ENCODE measurements at places on chromosomes 5 and 9.

DNA sequence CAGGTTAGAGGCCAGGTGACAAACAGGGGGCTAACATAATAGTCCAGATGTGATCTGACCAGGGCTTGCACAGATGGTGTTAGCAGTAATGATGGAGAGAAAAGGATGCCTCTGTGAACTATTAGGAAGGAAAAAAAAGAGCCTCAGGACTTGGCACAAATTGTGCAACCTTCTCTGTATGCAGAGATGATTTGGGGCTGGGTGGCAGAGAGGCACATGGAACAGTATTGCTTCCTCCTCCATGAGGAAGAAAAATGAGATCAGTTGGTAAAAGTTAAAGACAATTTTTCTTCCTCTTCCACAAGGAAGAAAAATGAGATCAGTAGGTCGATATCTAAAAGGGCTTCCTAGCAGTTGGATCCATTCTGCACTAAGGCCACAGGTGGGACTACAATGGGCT, 13.9 kb upstream of the ANXA6 start:
- no peak for DNase-seq

GRCh38 chr9:120490888-120491595, 88.9 kb downstream of the CDK5RAP2 start:
- DNase-seq: no peak

DNA sequence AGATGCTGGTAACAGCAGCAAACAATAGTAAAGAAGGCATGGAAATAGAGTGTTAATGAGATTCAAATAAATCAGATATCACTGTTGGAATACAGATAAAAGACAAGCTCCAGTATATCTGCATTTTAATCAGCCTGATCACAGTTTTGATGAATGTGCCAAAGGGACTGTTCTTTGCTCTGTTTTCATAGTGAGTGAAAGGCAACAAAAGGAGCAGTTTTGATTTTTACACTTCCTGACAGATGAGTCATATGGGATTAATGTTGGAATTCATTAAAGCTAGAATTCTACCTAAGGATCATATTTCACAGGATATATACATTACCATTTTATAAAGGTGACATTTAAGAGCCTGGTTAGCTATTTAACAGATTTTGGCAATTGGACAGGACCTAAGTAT, 743.3 kb upstream of the PTPRD start:
- no peak for DNase-seq

GRCh38 chr5:50576265-50576664, 90.2 kb upstream of the PARP8 start:
- DNase-seq: no peak

- no peak for DNase-seq
Measured at GRCh38 chr9:133111808-133112662, 9.0 kb downstream of the RALGDS start.

DNA sequence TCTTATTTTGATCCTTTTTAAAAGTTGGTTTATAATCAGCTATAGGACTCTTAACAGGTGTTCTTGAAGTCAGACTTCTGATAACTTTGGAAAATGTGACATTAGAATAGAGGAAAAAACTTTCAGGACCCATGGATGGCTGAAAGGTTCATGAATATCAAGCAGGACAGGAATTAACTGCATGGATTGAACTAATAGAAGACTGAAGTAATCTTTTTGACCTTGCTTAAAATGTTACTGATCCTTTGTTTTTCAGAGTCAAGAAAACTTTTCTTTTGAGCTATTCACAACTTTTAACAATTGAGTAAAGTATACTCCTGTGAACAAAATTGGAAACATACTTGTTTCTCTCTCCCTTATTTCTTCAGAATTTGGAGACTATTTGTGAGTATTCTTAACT, 79.2 kb downstream of the PLK2 start:
- no peak for DNase-seq

- DNase-seq: no peak
Measured at GRCh38 chr5:140251527-140251973, 51.4 kb downstream of the PFDN1 start.

DNA sequence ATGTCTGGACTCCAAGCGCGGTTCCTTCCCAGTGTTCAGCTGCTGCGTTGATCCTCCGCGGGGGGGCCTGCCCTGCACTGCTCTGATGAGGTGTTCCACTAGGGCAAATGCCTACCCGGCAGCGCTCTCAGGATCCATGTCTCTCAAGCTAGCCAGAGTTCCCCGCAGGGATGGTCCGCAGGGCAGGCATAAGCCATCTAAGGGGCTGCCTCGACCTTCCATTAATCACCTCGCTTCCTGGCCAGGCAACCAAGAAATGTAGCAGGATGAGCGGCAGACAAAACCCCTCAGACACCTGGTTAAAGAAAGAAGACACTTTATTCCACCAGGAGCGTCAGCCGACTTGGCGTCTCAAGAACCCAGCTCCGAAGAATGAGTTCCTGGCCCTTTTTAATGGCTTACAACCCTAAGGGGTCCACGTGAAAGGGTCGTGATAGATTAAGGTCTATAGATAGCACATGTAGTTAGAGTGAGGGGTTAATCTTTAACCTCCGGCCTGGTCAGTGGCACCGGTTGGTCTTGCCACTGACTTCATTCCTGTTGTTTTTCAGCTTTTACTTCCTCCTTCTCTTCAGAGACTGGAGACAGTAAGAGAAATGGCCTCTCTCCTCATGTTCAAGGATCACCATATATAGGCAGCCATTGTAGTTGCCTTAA, 47.2 kb upstream of the COX7C start:
- DNase-seq: no peak

- no peak for DNase-seq
Measured at GRCh38 chr5:160262151-160263074, 33.1 kb downstream of the FABP6 start.

GRCh38 chr5:68418201-68418600, 202.6 kb downstream of the PIK3R1 start:
- DNase-seq: no peak

DNA sequence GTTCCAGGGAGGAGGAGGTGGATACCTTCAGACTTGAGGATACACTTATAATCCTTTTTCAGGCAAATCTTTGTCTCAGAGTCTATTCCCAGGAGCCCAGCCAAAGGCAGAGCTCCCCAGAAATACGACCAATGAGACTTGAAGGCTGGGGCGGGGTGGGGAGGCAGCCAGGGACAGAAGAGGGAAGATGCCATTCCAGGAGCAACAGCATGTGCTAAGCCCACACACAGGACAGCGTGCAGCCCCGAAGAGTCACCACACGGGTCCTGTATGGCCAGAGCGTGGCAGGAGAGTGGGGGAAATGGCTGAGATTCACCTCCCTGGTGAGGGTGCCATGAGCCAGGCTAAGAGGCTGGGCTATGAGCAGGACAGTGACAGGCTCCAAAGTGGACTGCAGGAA, 35.2 kb downstream of the WHRN start:
- no peak for DNase-seq

GRCh38 chr5:7927466-7928375, 58.8 kb downstream of the MTRR start:
- no peak for DNase-seq

- DNase-seq: no peak
Measured at GRCh38 chr9:113298924-113299770, 4.0 kb downstream of the RNF183 start.

DNA sequence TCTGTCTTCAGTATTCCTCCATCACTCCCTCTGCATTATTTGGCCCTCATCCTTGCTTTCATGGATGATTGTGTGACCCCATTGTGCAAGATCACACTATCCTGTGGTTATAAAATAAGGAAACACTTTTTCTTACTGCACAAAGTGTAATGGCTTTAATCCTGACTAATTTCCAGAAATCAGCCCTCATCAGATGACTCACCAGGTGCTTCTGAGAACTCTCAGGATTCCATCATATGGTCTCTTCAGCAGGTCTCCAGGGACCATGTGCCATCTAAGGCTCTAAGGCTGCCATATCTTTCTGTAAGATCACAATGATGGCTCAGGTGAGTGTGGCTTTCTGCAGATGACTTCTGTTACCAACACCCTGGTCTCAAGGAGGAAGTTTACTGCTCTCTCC, 27.3 kb upstream of the FER start:
- no peak for DNase-seq

DNA sequence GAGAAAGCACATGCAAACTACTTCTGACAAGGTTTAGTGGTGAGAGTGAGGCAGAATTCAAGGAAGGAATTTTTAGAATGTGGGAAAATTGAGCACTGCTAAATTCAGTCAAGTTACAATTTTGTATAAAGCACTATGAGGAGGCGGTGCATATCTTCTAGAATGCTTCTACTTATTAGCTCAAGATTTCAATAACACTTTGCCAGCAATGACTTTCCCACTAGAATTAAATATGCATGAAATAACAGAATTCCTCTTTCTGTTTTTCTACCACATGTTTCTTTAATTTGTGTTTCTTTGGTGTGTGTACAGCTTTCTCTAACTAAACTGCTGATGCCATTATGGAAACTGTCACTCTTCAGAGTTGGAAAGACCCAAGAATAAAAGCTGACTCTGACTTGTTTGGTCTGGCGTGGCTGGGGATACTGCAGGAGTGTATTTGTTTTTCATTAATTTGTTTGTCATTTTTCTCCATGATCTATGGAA, 163.5 kb downstream of the ARSB start:
- no peak for DNase-seq

DNA sequence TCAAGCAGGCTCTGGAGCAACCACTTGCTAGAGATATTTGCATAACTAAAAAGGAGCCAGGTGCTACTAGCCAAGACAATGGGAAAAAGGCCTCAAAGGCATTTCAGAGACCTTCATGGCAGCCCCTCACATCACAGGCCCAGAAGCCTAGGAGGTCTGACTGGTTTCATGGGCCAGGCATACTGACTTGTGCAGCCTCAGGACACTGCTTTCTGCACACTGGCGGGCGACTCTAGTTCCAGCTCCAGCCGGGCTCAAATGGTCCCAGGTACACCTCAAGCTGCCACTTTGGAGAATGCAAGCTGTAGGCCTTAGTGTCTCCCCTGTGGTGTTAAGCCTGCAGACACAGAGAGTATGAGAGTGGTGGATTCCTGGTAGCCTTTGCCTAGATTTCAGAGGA, 27.1 kb downstream of the COX7C start:
- no peak for DNase-seq

DNA sequence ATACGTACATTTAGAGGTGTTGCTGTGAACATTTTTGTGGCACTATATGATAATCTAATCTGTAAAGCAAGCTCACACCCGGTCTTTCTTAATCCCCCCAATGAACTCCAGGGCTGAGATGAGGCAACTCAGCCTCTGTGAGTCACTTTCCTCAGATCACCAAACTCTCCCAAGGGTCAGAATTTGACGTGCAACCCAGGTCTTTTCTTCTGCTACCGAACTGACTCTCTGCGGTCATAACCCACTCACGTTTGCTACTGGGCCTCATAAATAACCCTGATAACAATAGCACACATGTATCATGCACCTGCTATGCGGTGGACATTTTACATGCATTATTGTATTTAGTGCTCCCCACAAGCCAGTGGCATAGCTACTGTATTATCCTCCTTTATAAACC, 153.1 kb downstream of the DROSHA start:
- DNase-seq: no peak

DNA sequence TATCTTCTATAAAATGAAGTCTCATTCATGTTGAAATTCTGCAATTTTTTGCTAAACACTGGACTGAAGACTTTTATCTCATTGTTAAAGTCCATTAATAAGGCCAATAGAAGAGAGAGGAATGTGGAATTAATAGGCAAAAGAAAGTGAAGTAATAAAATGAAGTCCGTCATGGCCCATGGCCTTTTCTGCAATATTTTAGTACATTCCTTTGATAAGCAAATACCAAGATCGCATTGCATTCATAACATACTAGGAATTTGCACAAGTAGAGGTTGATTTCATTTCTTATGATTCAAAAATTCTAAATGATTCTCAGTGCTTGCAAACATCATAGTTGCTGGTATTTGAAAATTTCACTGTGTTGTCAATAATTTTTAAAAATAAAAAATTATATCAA, 664.0 kb downstream of the NR2F1-AS1 start:
- no peak for DNase-seq

GRCh38 chr5:170028124-170028523, 47.8 kb upstream of the INSYN2B start:
- DNase-seq: no peak

- no peak for DNase-seq
Measured at GRCh38 chr9:89890326-89890980, 285.6 kb downstream of the GADD45G start.

DNA sequence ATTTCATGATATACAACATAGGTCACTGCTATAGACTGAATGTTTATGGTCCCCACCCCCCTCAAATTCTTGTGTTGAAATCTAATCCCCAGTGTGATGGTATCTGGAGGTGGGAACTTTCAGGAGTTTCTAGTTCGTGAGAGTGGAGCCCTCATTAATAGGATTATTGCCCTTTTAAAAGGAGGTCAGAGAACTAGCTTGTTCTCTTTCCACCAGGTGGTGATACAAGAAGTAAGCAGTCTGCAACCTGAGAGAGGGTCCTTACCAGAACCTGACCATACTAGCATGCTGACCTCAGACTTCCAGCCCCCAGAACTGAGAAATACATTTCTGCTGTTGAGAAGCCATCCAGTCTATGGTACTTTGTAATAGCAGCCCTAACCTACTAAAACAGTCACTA, 33.3 kb downstream of the TMEM161B start:
- no peak for DNase-seq

DNA sequence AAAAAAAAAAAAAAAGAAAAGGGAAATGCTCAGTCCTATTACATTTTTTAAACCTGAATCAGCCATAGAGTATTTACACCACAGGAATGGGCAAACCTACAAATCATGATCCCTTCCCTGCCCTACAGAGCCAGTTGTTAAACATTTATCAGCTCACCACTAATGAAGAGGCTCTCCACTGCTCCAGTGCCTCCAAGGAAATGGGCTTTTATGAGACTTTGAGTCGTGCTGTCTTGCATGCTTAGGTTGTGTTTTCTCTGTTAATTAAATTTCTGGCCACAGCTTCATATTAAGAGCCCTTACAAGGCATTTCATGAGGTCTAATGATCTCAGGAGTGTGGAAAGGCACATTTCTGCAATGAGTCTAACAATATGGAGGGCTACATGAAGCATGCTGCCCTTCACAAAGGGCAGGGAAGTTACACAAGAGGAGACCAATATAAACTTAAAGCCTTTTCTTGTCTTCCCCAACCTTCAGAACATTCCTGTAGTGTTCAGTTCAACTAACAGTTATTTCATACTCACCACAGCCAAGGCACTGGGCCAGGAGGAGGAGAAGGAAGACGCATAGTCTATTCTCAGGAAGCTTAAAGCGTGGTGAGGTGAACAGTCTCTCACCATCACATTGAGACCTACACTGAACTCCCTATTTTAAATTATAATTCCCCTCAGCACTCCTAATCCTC, 140.1 kb upstream of the ABCA1 start:
- no peak for DNase-seq

DNA sequence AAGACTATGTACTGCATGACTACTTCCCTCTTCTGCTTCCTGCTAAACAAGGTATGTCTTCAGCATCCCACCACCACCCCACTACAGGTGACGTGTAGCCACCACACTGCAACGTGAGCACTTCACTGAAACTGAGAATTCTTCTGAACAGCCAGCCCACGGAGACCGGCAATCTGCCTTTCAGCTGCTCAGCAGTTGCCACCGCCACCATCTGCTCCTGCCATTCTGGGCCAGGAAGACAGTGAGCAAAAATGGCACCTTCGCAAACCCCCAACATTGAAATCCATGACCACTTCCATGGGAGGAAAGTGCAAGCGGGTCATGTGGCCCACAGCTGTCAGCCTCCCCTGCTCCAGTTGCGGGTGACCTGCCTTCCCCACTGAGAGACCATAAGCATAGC, 443.4 kb upstream of the ST8SIA4 start:
- no peak for DNase-seq

All from omental fat pad (tissue), 4 donors.